ENCODE measurements at places on chromosomes 3 and 15. TPM values are rescaled to one million over a fixed set of nuclear protein-coding genes. Genes with fewer than 3 reads are reported as not detected.

Gene RAMAC
- total RNA-seq: 26.6 TPM

Gene GTF2E1
- total RNA-seq: 16.2 TPM

Gene PROK2
- not detected for total RNA-seq

Gene GATM
- total RNA-seq: 0.17 TPM

Gene TERB2
- total RNA-seq: not detected

Gene THBS1
- total RNA-seq: 631 TPM

Gene TAGLN3
- total RNA-seq: 0.51 TPM

Gene NTRK3
- not detected for total RNA-seq

Gene AMIGO3
- under 0.01 TPM for total RNA-seq

Gene C15orf62
- under 0.01 TPM for total RNA-seq

Gene PLEKHO2
- total RNA-seq: 163 TPM

Gene MOBP
- total RNA-seq: not detected

Gene CYB561D2
- total RNA-seq: 24.1 TPM

Gene EFCC1
- total RNA-seq: not detected

Gene C3orf85
- not detected for total RNA-seq

Gene ERICH6
- total RNA-seq: under 0.01 TPM

Gene GRK7
- not detected for total RNA-seq

Gene CIP2A
- total RNA-seq: 10.1 TPM

Gene GABRB3
- total RNA-seq: 1.5 TPM

Gene STRIT1
- not detected for total RNA-seq

Gene SLC24A5
- total RNA-seq: not detected

Gene KNL1
- 5.0 TPM for total RNA-seq

Gene RAD54L2
- 17.2 TPM for total RNA-seq

Gene ITIH1
- not detected for total RNA-seq

Gene GP5
- total RNA-seq: 0.17 TPM

Gene ASTE1
- total RNA-seq: 8.7 TPM

Gene LRRC31
- total RNA-seq: not detected

Gene GOLGA6B
- total RNA-seq: not detected

Gene PP2D1
- total RNA-seq: not detected

Gene DHX30
- total RNA-seq: 47.1 TPM

Gene MAP6D1
- 0.51 TPM for total RNA-seq

Gene NANOGP8
- not detected for total RNA-seq

Gene PRTG
- 4.0 TPM for total RNA-seq

Gene CFAP91
- total RNA-seq: 0.77 TPM

Gene SYNM
- 8.6 TPM for total RNA-seq

Gene PPP1R14D
- total RNA-seq: not detected

Gene DLL4
- under 0.01 TPM for total RNA-seq

Gene SPG21
- total RNA-seq: 68.4 TPM

Gene C3orf80
- 0.26 TPM for total RNA-seq

Gene CLDN16
- total RNA-seq: under 0.01 TPM

Gene LIPH
- total RNA-seq: under 0.01 TPM

Gene TMC3
- not detected for total RNA-seq

Data from fibroblast of lung (primary cell).